Vagina (tissue), 2 donors: ENCODE measurements at places on chromosomes 12 and 14.

GRCh38 chr14:54278087-54278486 lies 118.7 kb upstream of the CDKN3 start:
- DNase-seq: no peak

GRCh38 chr12:119804011-119804641 lies 73.0 kb downstream of the CIT start:
- DNase-seq: no peak

GRCh38 chr14:62546862-62547474 lies 498.3 kb downstream of the KCNH5 start:
- DNase-seq: no peak

GRCh38 chr14:39264558-39264957 lies 30.8 kb downstream of the MIA2 start:
- no peak for DNase-seq

GRCh38 chr14:100336618-100337530 lies 13.7 kb downstream of the SLC25A47 start:
- DNase-seq: no peak

DNA sequence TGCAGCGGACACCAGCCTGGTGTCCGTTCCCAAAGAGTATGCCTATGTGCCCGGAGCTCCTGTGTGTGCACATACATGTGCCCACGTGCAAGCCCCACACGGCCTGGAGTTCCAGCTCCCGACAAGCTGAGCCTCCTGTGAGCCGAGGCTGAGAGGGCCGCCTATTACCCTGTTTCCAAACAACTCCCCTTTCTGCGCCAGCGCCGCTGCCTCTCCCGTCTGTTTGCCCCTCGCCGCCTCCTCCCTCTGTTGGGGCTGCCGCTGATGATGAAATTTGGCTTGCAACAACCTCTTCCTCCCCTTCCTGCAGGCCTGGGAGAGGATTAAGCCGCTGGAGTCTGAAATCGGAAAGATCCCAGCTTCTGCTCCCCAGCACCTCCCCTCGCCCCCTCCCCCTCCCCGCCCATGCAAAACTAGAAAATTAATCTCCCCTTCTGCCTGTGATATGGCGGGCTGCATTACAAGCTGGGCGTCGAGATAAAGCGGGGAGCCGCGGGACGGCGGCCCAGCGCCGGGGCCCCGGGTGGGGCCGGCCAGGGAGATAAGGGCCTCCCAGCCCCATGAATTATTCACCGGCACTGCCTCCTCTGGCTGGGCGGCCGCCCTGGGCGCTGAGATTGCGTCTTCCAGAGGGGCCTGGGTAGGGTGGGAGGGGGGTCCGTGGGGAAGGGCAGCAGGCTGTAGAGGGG lies 6.8 kb upstream of the ASIC1 start:
- DNase-seq: no peak

GRCh38 chr12:22467190-22467589 lies 77.2 kb downstream of the C2CD5 start:
- no peak for DNase-seq

GRCh38 chr12:50070314-50071060 lies 13.1 kb downstream of the ASIC1 start:
- DNase-seq: no peak

GRCh38 chr12:53198486-53199110 lies 8.5 kb downstream of the ITGB7 start:
- no peak for DNase-seq

GRCh38 chr12:84786622-84787021 lies 126.0 kb downstream of the SLC6A15 start:
- DNase-seq: no peak
